CD4-positive, alpha-beta T cell treated with Interleukin-4 for 4 hours (primary cell): ENCODE measurements at places on chromosomes 11 and 22.

DNA sequence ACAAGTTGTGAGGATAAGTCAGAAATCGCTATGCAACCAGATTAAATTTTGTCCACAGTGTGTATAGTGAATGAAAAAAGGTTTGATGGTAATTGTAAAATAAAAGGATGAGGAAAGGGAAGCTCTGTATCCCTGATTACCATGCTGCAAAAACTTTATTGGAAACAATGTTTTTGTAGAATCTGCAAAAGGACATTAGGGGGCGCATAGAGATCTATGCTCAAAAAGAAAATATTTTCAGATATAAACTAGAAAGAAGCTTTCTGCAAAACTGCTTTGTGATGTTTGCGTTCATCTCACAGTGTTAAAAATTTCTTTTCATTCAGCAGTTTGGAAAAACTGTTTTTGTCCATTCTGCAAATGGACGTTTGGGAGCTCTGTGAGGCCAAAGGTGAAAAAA, 390.5 kb downstream of the OR4C45 start:
- DNase-seq: no peak

- no peak for DNase-seq
These were observed 82.1 kb downstream of the PPP6R3 start for GRCh38 chr11:68542617-68543016.

GRCh38 chr22:39488563-39489083, 13.5 kb upstream of the MIEF1 start:
- no peak for DNase-seq

DNA sequence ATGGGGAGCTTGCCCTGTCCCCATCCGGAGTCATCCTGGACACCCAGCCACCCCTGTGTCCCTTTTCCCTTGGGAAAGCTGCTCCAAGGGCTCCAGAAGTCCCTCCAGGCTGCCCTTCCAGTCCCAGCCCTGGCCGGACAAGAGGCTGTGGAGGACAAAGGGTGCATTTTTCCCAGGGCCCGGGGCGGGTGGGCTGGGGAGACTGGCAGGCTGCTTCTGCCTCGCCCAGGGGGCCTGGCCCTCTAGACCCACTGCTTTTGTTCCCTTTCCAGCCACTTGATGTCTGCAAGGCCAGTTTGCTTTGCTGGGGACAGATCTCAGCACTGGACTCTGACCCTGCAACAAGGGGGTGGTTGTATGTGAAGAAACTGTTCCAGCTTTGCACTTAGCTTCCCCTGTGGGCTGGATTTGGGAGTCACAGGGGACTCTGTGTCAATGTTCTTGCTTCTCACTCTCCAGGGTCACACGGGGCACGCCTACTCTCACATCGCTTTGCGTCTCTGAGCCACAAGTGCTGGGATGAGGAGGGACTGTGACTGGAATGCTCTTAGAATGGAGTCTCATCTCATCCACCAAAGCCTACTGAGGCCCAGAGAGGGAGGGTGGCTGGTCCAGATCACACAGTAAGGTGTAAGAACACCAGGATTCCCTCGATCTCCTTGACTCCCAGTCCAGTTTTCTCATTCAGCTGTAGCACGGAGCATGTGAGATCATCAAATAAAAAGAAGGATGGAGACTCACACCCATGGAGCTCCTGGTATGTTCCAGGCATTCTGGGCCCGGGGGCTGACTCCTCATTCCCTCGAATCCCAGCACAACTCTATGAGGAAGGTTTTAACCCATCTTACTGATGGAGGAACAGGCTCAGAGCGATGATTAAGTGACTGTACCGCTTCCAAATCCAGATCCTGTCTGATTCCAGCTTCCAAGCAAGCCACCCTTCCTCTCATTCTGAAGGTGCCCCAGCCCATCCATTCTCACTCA, 59.9 kb downstream of the FBXO7 start:
- no peak for DNase-seq

- no peak for DNase-seq
These were observed 125.6 kb upstream of the SLC5A12 start for GRCh38 chr11:26847459-26847858.
